ENCODE measurements at places on chromosomes 2 and 18.

GRCh38 chr2:240435948-240436682 lies 652 bp downstream of the GPC1 start:
- DNase-seq: no peak

DNA sequence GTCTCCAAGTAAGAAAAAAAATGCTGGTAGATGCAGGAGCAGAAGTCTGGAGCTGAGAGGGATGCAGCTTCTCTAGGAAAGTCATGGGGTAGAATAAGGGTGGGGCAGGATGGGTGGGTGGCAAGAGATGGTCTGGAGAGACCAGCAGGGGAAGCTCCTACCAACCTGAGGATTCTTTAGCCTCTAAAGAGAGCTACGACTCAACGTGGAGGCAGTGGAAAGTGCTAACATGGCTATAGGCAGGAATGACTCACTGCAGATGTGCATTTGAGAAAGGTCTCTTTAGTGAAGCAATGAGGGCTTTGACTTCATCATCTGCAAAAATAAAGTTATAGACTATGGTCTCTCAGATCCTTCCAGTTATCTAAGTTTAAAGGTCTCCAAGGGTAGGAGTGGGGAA lies 722.8 kb upstream of the RAB6C start:
- DNase-seq: no peak

GRCh38 chr2:88147145-88147544 lies 19.3 kb upstream of the FABP1 start:
- DNase-seq: no peak

GRCh38 chr2:48165070-48165753 lies 258.9 kb upstream of the FBXO11 start:
- DNase-seq: no peak

DNA sequence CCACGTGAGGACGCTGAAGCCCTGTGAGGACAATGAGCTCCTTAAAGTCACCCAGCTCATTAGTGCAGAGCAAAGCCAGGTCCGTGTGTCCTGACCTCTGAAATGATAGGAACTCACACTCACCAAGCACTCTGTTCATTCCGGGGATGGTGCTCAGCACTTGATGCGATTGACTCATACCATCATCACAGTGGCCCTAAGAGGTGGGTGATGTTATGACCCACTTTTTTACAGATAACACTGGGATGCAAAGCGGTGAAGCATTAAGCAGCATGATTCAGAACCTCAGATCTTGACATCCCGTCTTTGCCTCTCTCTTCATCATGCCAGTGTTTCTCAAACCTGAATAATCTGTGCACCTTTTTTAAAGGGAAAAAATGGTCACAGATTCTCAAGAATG lies 234.8 kb downstream of the ALPK2 start:
- DNase-seq: peak; percentile 73

DNA sequence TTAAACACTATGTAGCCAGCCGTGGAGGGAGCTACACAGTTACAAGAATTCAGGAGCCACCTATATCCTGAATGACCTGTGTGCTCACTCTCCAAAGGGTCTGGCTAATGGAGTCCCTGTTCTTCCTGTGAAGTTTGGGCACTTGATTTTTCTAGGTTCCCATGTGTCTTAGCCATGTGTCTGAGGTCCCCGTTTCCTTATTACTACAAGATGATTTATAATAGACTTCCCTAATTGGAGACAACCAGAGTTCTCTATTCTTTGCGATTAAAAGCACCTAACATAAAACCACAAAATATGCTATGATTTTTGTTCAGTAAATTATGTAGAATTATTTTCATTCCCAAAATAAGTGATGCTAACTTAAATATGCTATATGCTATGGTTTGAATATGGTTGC lies 83.4 kb downstream of the PDK1 start:
- DNase-seq: no peak

GRCh38 chr2:200466425-200467418 lies 43.1 kb downstream of the KCTD18 start:
- no peak for DNase-seq

- no peak for DNase-seq
Observed at GRCh38 chr2:98935777-98936352, at the start of gene CRACDL. Gene CRACDL (minus strand): TSS chr2:98936225. CDS start chr2:98846800, 89,425 bp downstream.

DNA sequence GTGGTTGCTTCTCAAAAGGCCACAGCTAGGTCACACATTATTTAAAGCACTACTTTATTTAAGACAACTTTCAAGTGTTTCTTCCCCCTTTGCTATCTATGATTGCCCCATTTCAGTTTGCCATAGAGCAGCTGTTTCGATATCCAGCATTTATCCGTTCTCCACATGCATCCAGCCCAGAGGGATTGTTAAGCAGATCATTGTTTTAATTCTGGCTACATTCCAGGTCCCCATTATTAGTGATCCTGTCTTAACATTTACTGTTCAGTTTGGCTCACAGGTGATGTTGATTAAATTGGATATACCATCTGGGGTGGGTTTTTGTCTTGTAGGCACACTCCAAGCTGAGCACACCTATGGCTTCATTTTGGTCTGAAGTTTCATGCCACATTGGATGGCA lies 638.7 kb downstream of the ZEB2 start:
- no peak for DNase-seq

GRCh38 chr2:238448031-238448955 lies 21.6 kb downstream of the ASB1 start:
- DNase-seq: no peak

- no peak for DNase-seq
Observed at GRCh38 chr2:135163306-135163705, 111.2 kb downstream of the RAB3GAP1 start.

DNA sequence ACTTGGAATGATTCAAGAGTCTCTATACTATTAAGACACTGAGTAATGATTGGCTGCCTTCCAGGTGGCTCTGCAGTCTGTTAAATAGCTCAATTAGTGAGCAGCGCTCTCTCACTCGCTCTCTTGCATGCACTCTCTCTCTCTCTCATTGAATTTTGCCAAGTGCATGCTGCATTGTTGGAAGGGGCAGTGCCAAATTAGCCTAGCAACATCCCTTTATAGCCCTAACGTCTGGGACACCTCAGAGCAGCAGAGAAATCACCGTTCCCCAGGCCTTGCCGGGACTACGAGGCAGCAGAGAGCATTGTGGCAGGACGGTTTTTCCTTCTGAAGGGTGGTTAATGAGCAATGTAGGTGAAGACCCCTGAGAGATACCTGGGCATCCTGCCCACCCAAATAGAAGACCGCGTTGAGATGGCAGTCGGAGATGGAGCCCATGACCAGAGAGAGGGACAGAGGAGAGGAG lies 447.6 kb upstream of the POU3F3 start:
- peak; percentile 77 for DNase-seq

GRCh38 chr2:43879261-43879660 lies 40.5 kb downstream of the ABCG8 start:
- no peak for DNase-seq

DNA sequence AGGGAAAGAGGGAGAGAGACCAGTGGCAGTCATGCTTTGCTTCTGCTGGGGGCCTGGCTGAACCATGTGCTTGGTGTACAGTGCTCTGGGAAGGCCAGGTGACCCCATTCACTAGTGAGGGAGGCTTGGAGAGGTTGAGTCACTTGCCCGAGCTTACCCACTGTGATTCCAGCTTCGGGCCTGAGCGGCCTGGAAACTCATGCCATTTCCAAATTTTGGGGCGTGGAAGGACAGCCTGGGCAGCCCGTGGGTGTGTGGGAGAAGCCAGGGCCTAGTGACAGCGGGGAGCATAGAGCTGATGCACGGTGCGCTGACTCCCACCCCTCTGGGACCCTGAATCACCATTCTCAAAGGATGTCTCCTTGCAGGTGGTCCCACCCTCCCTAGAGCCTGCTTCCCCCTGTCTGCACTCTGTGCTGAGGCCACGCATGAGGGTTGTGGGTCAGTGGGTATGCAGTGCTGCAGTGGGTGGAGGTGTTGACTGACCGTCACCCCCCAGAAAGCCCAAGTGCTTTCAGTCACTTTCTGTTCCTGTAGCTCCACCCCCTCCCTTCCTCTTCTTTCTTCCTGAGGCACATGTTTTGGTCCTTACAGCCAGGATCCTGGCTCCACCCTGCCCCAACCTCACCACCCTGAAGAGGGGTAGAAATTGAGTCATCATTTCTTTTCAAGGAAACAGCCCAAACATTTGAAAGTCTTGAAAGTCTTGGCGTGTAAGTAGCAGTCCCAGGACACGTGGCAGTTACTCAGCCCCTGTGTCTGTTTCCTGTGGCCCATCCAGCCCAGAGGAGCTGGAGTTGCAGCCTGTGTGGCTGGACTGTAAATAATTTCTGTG lies 69.3 kb upstream of the MCFD2 start:
- DNase-seq: peak; percentile 96

DNA sequence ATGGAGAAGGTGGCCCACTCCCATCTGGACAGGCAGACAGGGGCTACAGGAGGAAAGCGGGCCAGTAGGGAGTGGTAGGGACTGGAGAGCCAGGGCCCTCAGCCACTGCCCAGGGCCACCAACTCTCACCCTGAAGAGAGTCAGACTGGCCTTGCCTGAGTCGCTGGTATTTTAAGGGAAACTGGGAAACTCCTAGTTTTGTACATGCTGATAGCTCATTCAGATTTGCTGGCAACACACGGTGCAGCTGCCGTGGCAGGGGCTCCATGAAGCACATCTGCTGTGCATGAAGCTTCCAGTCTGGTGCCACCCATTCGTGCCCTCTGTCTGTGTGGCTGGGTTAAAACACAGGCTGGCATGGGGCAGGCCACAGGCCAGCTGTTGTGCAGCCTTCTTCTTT lies 137.3 kb upstream of the GLI2 start:
- no peak for DNase-seq

DNA sequence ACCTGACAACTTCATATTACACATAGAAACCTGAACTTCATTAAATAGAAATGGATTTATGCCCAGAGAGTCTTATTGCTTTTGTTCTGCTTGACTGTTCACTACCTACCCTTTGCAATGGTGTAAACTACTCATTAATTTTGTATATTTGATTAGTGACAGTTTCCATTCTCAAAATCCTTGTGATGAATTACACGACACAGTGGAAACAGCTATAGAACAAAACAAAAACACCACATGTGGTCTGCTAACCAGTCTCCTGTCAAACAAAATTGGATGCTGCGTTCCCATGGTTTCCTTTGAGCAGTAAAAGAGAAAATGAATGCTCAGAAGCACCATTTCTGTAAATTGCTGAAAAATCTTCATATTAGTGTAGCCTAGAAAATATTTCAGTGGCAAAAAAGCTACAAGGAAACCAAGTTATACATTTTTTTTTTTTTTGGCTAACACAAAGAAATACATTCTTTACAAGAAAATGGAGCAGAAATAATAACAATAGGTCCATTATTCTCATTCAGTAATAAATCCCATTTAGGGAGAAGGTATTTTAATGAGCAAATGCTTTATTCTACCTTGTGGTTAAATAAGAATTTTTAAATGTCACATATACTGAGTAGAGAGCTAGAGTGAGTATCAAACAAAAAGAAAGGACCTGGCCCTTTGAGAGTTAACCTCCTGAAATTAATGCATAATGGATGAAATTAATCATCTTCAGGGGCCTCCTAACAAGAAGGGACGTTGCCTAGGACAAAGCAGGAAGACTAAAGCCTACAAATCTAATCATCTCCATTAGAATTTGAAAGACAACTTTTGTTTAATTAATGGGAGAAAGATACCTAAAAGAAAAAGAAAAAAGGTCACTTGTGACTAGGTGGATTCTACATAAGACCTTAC lies 355.1 kb upstream of the ZC3H15 start:
- peak; percentile 16 for DNase-seq

DNA sequence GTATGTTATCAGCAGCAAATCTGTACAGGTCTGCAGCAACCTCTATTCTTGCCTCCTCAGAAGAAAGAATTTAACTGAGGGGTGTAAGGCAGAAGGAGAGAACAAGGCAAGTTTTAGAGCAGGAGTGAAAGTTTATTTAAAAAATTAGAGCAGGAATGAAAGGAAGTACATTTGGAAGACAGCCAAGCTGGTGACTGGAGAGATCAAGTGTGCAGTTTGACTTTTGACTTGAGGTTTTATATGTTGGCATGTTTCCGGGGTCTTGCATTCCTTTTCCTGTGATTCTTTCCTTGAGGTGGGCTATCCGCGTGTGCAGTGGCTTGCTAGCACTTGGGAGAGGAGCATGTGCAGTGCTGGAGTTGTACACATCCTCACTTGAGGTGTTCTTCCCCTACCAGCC lies 16.5 kb upstream of the CERS6 start:
- peak; percentile 49 for DNase-seq

DNA sequence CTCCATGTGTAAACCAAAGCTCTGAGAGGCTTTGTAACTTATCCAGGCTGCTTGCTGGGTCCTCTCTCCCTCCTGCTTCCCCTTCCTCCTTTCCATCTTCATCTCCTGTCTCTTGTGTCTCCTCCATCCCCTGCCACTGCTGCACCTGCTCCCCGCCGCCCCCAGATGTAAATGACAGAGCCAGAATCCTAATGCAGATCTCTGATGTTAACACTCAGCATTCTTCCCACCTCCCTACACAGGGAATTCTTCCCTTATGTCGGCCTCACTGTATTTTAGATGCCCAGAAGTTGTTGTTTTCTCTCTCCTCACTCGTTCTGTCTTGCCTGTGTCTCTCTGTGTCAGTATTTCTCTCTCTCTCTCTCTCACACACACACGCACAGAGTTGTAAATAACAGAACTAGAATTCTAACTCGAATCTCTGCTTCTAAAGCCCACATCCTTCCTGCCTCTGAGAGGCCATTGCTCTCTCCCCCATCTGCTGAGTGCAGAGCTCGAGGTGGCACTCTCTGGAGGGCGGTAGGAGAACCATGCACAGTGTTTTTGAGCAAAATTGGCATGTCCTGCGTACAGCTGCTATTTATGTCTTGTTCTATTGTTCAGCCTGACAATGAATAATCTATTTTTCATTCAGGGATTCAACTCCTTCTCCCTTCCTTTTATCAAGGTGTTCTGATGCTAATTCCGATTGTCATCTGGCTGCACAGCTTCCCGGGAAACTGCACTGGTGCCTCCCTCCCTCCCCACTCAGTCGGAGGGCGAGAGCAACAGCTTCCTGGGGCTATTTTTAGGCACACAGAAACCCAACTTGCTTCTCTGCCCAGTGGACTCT lies 219.9 kb downstream of the SH3RF3 start:
- no peak for DNase-seq

DNA sequence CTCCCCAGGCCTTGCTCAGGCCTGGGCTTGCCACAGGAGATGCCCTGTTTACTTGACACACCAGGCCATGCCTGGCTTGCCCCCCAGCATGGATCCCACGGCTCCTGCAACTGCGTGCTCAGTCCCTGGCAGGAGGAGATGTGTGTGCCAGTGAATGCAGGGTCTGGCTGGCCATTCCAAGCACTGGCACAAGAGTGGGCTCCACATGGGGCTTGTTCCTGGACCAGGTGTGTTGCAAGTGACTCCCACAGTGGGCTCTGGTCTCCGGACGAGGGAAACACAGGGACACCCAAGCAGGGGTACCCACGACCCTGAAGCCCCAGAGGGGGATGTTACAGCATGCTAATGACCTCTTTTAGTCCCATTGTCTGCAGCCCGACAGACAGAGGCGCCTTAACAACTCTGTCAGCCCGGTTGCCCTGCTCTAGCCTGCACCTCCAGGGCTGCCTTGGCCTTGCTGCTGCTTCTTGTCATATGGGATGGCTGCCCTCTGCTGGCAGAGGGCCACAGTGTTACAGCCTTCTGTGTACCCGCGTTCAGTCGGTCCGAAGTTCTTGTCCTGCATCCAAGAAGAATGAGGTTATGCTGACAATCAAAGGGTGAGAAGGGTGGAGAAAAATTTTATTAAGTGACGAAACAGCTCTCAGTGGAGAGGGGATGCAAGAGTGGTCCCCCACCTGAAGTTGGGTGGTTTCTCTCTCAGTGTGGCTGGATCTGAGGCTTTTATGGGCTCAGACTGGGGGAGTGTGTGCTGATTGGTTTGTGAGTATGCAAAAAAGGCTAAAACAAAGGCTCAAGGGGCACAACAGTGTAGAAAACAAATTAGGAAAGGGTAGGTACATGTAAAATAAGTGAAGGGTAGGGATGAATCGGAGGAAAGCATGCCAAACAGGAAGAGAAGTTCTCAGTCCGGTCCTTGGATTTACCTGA lies 180.4 kb downstream of the MBD5 start:
- DNase-seq: peak; percentile 28

GRCh38 chr2:219331560-219332213 lies 857 bp downstream of the RESP18 start:
- DNase-seq: no peak

Data from renal cortical epithelial cell (primary cell).